ENCODE measurements at places on chromosomes 7 and 10.

DNA sequence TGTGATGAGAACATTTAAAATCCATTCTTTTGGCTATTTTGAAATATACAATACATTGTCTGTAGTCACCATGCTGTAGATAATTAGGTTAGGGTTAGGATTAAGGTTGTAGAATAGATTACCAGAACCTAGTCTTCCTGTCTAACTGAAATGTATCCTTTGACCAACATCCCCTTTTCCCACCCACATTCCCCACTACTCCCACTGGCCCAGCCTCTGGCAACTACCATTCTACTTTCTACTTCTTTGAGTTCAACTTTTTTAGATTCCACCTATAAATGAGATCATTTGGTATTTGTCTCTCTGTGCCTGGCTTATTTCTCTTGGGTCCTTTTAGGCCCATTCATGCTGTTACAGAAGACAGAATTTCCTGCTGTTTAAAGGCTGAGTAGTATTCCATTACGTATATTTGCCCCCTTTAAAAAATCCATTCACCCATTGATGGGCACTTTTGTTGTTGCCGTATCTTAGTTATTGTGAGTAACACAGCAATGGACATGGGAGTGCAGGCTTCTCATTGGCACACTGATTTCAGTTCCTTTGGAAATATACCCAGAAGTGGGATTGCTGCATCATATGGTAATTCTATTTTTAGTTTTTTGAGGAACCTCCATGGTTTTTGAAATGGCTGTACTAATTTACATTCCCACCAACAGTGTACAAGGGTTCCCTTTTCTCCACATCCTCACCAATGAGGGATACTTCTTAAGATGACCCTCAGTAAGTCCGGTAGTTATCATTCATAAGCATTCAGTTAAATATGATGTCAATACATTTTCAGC lies 104.0 kb downstream of the RALA start:
- no peak for DNase-seq

- DNase-seq, result no peak
Measured at GRCh38 chr7:71705901-71706596, 574.1 kb downstream of the GALNT17 start.

- DNase-seq, result no peak
Measured at GRCh38 chr10:4038000-4038399, 253.0 kb upstream of the KLF6 start.

DNA sequence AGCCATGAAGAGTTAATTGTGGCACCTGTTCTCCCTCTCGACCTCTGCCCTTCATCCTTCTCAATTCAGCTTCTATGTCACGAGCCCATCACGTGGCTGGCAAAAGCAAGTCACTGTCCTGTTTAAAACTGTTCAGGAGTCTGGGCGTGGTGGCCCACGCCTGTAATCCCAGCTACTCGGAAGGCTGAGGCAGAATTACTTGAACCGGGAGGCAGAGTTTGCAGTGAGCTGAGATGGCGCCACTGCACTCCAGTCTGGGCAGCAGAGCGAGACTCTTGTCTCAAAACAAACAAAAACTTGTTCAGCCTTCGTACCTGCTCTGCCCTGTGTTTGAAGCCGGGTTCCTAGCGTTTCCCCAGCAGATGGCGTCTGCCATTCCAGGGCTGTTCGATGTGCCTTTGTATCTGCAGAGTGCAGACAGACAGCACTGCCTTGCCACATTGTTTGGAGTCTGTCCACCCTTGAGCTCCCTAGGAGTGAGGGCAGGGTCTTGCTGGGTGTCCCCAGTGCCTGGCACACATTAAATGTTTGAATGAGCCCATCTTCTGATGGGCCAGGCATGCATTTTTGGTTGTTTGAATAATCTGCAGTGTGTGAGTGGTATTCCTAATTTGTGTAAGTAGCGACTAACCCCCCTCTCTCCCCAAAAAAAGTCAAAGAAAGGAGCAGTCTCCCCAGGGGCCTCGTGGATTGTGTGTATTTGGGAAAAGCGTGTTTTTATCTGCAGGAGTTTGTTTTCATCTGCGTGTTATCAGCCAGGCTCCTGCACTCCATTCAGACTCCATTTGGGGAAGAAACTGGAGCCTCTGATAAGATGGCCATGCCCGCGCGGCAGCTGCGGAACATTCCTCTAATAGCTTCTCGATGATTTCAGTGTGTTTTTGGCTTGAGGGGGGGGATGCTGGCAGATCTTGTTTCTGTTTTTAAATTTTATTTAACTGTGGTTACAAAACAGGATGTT lies 61.2 kb downstream of the DNAJB6 start:
- DNase-seq, result peak; percentile 51

DNA sequence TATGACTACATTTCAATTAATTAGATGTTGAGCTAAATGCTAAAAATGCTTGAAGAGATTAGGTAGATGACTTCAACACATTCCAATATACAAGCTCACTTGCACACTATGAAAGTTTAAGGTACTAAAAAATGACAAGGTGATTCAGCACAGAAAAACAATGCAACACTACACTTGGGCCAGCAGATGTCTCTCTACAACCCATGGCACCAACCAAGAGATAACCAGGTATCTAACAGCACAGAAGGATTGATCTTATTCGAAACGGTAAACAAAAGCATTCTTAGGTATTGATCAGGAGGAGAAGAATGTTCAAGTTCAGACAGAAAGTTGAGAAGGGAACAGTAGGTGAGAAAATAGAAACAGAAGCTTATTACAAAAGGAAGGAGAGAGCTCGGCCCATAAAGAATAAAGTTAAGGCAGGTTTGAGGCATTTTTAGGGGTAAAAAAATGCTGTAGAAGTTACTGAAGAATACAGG lies 248.2 kb upstream of the KLF14 start:
- no peak for DNase-seq

DNA sequence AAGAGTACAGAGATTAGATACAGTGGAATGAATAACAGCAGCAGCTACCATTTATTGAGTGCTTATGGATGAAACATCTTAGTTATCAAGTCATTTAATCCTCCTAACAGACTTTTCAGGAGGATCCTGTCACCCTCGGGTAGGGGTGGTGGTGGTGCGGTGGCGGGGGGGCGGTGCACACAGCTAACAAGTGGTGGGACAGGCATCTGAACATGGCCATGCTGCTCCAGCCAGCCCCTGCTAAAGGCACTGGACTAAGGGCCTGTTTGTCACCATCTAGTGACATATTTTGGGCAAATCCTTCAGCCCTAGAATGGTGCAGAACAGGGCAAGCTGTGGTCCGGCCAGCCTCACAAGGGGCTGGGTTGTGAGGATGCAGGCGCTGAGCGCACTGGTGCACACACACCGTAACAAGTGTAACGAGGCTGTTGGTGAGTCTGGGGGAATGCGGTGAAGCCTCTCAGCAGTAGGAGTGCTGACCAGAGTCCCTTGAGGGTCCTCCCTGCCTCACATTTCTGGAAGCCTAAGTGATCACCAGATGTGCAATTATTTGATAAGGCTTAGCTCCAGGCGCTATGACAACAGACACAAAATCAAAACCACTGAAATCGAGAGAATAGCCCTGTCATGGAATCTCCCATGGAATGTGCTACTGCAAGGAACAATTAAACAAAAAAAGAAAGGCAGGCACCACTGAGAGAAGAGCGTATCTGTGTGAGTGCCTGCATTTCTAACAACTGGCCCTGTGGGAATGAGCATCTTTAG lies 102.2 kb downstream of the RNF216 start:
- DNase-seq, result no peak

DNA sequence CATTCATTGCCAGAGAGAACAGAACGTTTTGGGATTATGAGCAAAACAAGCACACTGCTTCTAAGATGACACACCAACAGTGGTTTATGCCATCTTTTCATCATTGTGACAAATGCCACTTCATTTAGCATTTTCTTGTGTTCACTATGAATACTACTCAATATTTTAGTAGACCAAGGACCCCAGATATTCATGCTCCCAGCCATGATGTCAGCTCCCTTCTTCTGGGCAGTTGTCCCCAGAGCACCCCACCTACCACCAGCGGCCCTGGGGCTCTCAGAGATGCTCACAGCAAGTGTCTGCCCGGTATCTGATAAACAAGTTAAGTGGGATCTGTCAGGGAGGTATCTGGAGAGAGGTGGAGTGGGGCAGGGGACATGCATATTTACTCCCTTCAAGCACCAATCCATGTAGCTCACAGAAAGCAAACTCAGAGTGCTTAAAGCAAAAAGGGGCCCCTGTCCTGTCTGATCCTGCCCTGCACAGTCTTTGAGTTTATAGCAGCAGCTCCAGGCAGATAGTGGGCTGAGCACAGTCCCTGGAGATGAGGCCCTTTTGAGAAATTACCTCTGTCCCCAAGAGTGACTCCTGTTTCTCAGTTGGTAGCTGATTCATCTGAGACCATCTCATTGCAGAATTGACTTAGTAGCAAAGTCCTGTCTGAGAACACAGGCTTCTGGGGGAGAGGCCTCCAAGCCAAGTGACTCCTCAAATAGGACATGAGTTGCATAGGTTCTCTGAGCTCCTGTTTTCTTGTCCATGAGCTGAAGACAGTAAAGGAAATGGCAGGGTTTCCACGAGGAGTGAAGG lies 281.8 kb upstream of the KLF6 start:
- no peak for DNase-seq

DNA sequence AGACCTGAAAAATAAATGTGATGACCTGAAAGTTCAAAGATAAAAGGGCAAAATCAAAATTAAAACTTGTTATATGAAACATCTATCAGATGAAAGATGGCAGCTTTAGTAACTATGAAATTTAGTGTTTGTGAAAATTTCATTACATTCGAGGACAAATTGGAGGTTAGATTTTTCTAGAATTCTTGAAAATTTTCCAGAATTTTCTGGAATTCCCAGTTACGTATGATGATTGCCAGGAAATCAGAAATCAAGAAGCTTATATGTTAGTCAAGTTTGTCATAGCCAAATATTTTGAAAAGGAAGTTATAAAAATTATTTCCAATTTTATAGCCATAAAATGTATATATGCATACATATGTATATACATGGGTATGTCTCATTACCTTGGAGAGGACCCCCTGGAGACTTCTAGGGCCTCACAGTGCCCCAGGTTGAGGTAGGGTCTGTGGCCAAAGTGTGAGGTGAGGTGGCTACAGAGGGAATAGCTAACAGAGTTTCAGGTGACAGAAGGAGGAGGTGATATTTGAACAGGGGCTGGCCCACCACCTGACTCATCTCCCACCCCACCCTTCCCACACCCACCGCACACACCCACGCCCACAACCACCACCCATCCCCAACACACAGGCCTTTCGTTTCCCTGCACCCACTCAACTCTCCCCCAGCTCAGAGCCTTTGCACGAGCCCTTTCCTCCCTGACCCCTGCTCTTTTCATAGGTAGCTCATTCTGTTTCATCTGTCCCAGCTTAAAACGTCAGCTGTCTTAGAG lies 21.5 kb downstream of the C10orf105 start:
- no peak for DNase-seq

DNA sequence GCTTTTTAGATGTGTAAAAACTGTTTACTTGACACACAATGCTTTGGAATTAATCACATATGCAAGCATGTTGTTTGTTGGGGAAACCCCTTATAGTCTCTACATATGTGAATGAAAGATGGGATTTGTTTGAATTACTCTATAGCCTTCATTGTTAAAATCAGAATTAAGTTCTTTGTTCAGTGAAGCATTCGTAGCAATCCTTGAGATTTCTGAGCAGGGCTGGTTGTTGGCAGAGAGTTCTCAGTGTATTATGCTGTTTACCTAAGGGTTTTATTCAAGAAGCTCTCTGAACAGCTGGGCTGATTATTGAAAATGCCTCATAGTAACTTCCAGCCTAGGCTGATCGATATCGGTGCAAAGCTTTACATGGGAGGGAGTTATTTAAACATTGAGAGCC lies 190.9 kb downstream of the VTI1A start:
- DNase-seq, result no peak

DNA sequence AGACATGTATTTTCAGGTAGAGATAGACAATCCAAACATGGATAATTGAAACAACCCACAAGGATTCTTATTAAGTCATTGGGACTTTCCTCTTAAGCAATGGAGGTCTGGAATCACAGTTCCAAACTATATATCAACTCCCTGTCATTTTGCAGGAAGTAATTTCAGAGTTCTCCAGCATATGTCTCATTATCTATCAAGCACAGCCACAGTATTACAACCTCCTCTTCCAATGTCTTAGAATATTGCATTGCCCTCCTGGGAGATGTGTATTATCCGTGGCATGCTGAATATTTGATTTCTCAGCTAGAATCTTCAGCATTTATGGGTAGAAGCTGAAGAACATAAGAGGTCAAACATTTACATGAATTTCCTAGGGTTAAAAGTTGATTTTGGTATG lies 1255.8 kb downstream of the SORCS1 start:
- DNase-seq, result no peak

DNA sequence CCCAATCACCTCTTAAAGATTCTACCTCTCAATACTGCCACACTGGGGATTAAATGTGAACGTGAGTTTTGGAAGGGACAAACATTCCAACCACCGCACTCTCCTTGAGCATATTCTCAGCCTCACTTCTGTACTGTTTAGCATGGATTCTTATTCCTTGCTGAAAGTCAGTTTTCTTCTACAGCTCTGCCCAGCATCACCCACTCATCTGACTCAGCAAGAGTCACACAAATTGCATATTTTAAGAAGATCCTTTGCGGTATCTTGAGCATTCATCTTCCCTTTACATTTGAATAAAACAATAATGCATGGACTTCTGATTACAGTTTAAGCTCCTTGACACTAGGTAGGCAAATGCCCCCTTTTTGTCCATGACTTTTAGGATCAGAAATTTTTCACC lies 251.6 kb upstream of the MKLN1 start:
- peak; percentile 29 for DNase-seq

DNA sequence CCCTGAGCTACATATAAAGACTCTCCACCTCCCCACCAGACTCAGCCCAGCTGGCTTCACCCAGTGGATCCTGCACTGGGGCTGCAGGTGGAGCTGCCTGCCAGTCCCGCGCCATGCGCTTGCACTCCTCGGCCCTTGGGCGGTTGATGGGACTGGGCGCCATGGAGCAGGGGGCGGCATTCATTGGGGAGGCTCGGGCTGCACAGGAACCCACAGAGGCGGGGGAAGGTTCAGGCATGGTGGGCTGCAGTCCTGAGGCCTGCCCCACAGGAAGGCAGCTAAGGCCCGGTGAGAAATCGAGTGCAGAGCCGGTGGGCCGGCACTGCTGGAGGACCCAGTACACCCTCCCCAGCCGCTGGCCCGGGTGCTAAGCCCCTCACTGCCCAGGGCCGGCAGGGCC lies 157.2 kb upstream of the GNAI1 start:
- DNase-seq, result no peak

Data from GM04504 (cell line).